ENCODE measurements at places on chromosomes 2 and 18. TPM values are rescaled to one million over a fixed set of nuclear protein-coding genes. Genes with fewer than 3 reads are reported as not detected.

- no peak for DNase-seq
Observed at GRCh38 chr2:160408959-160409291, 84.7 kb downstream of the RBMS1 start.

DNA sequence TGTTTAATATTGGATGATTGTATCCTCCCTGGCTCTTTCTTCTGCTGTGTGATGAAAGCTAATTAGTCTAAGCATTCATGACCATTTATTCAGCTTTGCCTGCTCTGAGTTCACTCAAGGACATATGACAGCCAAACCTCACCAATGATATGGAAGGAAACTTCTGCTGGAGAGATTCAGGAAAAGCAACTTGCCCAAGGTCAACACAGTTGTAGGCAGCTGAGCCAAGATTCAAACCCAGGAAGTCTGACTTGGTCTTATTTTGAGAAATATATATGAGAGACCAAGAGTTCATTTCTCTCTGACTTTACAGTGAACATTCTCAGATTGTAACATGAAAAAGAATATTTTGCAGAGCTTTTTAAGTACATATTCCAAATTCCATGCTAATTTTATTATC lies 1588.5 kb upstream of the PIK3C3 start:
- DNase-seq, result no peak

- DNase-seq, result no peak
Observed at GRCh38 chr2:182672466-182673165, 43.4 kb upstream of the DNAJC10 start.

The ALPP gene
- not detected for total RNA-seq

Data from right cardiac atrium (tissue), 5 donors.